ENCODE measurements at places on chromosomes 7 and 10.

DNA sequence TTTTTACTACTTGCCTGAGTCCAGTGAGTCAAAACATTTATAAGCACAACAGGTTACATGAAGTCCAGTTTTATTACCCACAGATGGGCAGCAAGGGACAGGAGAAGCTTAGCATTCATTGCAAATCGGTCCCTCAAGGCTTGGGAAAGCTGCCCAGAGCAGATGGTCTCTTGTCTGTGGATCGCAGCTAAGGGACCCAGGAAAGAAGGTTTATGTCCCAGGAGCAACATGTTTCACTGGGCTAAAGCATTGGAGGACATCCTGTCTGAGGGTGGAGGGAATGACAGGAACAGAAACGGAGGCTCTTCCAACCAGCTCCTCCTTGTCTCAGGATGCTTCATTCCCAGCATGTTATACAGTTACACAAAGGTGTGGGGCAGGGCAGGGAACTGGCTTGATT is 39.3 kb downstream of the TRIM24 start:
- no peak for DNase-seq

- DNase-seq = no peak
These were observed 118.7 kb upstream of the CDK6 start for GRCh38 chr7:92955081-92955480.

DNA sequence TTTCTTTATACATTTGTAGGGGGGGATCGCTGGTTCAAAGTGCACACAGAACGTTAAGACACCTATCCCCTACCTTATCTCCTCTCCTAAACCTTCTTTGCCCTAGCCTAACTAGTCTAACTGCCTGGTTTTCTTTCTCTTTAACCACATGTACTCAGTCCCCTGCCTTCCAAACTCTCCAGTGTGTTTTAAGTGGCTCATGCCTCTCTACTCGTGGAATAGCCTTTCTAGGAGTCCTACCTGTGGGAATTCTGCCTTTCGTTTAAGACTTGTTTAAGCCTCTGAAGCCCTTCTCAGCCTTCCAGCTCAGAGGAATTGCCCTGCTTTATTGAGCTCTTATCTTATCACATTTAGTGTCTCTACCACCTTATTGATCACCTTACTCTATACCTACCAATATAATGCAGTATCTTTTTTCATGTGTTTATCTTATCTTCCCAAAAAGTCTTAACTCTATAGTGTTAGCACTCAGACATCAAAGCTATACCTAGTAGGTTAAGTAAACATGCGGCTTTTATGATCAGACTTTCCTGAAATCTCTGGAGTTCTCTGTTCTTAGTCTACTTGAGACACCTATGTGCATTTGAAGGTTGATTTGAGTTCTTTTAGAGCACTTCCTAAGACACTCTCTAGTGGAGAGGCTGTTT is 50.7 kb downstream of the ARID5B start:
- DNase-seq = no peak

DNA sequence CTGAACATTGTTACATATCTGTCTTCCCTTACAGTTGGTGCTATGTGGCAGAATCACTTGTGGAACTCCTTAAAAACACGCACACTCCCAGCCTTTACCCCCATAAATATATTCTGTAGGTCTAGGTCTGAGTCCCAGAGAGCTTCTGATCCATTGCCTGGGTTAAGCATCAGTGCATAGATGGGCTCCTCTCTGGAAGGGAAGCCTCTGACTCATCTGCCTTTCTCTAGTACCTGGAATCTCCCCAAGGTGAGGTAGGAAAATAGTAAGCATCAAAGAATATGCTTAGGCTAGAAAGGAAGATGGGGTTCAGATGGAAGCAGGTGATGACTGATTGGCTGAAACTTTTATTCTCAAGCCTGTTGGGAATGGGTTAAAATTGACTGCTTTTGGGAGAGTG is 26.1 kb downstream of the PROSER2 start:
- DNase-seq = no peak

- no peak for DNase-seq
These were observed 753.3 kb downstream of the NXPH1 start for GRCh38 chr7:9186730-9187129.

DNA sequence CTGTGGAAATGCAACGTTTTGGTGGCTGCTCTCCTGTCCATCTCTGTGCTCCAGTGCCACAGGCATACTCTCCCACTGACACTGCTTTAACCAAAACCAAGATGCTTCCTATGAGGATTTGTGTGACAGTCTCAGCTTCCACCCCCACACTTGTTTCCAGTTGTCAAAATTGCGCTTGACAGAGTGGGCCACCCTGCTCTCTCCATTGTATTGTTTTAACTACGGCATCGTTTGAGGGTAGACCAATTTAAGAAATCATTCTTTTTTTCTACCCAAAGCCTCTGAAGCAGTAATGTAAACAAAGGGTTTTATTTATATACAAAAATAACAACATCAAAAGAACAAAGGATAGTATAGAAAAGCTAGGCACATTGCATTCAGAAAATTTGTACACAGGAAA is 178.0 kb downstream of the INHBA start:
- DNase-seq = no peak

DNA sequence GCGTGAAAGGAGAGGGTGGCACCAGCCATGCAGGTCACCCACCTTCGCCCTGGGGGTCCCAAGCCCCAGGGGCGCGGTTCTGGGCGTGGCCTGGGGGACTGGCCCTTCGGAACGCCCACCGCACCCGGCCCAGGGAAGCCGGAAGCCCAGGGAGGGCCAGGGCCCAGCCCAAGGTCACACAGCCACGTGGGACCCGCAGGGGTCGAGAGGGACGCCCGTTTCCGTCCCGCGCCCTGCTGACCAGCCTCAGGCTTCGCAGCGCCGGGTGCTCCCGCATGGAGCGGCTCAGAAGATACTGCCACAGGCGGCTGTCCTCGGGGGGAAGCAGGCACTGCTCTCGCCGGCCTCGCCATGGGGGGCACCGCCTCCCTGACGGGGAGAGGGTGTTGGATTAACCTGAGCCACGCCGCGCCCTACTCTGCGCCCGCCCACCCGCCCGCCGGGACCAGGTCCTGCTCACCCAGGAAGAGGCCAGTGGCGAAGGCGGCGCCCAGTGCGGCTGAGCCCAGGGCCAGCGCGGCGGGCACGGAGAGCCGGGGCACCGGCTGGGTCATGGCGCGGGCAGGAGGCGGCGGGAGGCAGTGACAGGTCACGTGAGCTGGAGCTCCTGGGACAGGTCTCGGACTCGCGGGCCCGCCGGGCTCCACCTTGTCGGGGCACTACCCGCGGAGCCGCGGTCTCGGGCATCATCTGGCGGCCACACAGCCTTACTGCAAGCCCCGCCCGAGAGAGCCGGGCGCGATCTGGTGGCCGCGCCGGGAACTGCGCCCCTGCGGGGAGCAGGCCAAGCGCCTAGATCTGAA is at the start of gene COMTD1:
TSS of gene COMTD1 (minus strand) at position 583 of the 803 bp plus-strand sequence. CDS start at position 554, 29 bp downstream.
- peak; percentile 38 for DNase-seq

DNA sequence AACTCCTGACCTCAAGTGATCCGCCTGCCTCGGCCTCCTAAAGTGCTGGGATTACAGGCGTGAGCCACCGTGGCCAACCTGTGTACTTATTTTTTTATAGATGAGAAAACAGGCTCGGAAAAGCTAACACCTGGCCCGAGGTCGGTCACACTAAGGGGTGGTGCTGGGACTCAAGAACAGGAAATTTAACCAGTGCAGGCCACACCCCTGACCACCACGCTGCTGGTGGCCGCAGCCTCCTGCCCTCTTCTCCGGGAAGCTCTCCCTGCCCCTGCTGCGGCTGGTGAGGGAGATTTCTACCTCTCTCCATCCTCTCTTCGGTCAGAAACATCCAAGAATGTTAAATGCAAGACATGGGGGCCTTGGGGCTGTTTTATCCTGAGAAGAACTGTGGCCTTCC is 63.2 kb downstream of the TNRC18 start:
- DNase-seq = no peak

- no peak for DNase-seq
These were observed 316.3 kb downstream of the FRMD4A start for GRCh38 chr10:14014423-14014822.
